ENCODE measurements at places on chromosomes 2 and 18.

DNA sequence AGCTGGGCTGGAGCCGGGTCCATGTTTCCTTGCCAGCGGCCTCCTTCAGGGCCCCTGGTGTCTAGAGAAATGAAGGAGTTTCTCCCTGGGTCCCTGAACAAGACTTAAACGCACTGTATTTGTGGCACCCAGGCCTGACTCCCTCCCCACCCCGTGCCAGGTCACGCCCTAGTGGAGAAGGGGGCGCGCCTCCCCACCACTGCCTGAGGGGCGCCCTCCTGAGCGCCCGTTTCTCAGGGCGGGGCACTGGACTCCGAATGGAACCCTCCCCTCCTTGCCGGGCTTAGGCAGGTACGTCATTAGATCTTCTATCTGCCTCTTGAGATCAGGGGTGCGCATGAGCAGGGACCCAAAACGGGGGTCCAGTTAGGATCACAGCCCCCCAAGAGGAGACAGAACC is 16.3 kb downstream of the ODC1 start:
- DNase-seq, result no peak
- H3K4me3 ChIP-seq, result peak overlapping the region; percentile 69
- no peaks in the 10 kb centered on the region for H3K36me3 ChIP-seq
- H3K27ac ChIP-seq, result no peak overlapping the region
- no peaks in the 10 kb centered on the region for H3K4me1 ChIP-seq

DNA sequence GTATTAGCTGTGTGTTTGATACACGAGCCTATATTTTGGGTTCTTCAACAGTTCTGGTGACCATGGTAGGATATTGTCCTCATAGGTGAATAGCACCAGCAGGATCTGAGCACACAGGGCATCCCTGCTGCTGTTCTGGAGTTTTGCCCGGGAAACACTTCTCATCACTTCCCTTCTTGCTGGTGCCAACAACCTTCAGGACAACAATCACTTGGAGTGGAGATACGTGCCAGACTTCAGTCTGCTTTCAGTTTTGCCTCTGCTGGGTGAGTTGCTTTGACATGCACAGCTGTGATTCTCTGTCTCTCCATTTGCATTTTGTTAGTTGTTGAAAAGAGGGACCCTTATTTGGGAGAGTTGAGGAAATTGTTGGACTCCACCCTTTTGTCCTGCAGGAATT is 1347.2 kb upstream of the DDX18 start:
- DNase-seq, result no peak
- H3K27ac ChIP-seq, result no peak overlapping the region
- no peaks in the 10 kb centered on the region for H3K4me1 ChIP-seq
- H3K27me3 ChIP-seq, result no peaks in the 10 kb centered on the region

DNA sequence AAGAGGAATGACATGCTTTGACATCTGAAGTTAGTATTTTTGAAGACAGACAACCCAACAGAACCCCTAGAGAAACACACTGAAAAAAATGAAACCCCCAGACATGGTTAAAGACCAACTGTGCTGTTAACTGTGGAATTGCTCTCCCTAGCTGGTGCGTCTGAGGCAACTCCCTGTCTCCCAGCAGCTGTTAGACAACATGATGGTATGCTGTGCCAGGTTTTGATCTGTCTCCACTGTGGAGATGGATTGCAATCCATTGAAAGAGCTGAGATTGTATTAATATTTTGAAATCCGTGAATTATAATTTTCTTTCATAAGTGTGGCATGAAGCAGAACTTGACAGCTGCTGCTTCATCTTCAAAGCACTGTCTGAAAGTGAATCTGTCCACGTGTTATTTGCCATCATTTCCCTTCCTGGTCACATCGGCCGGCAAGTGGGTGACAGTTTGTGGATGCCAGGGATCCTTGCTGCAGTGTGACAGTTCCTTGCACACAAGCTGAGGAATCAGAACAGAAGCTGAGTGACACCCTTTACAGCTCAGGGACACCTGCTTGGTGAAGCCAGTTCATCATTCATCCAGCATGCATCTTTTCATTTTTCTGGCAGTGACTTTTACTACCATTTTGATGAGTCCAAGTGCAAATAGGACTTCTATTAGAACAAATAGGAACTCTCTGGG is 58.2 kb upstream of the ACSL3 start:
- DNase-seq, result no peak
- H3K36me3 ChIP-seq, result no peaks in the 10 kb centered on the region
- H3K4me3 ChIP-seq, result no peak overlapping the region
- no peak overlapping the region for H3K27ac ChIP-seq
- no peaks in the 10 kb centered on the region for H3K27me3 ChIP-seq

DNA sequence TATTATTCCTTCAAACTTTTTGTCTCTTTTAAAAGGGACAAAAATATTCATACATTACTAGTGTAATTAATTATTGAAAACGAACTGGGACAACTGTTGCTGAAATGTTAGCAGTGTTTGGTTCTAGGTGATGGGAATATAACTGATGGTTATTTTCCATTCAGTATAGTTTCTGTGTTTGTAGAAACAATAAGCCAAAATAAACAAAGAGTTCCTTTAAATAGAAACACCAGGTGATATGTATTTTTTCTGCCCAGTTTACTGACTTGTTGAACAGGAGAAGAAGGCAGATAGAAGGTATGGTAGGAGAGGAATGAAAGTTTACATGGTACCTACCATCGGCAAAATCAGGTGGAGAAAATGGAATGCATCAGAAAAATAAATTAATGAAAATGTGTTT is 74.2 kb downstream of the LYPD6B start:
- no peak overlapping the region for H3K27ac ChIP-seq
- H3K4me3 ChIP-seq, result no peak overlapping the region
- no peak for DNase-seq
- no peaks in the 10 kb centered on the region for H3K36me3 ChIP-seq
- no peaks in the 10 kb centered on the region for H3K4me1 ChIP-seq
- no peaks in the 10 kb centered on the region for H3K27me3 ChIP-seq

GRCh38 chr2:158049129-158049855 is 52.4 kb upstream of the UPP2 start:
- no peak overlapping the region for H3K27ac ChIP-seq
- H3K36me3 ChIP-seq, result no peaks in the 10 kb centered on the region
- no peaks in the 10 kb centered on the region for H3K27me3 ChIP-seq
- no peaks in the 10 kb centered on the region for H3K4me1 ChIP-seq
- DNase-seq, result no peak
- H3K4me3 ChIP-seq, result no peak overlapping the region

DNA sequence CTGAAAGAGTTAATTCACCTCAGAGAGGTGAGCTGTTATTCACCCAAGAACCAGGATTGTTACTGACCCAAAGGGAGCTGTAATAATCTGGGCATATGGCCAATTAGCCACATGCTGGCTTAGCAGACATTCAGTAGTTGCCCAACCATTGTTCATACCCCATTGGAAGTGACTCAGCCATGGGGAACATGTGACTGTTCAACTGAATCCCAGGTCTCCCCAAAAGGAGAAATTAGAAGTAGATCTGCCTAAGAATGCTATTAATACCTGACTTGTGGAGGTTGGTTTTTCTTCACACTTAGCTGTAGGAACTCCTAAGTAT is 272.6 kb upstream of the UBE2E3 start:
- no peak for DNase-seq
- H3K36me3 ChIP-seq, result no peaks in the 10 kb centered on the region
- H3K4me1 ChIP-seq, result no peaks in the 10 kb centered on the region
- no peaks in the 10 kb centered on the region for H3K27me3 ChIP-seq

DNA sequence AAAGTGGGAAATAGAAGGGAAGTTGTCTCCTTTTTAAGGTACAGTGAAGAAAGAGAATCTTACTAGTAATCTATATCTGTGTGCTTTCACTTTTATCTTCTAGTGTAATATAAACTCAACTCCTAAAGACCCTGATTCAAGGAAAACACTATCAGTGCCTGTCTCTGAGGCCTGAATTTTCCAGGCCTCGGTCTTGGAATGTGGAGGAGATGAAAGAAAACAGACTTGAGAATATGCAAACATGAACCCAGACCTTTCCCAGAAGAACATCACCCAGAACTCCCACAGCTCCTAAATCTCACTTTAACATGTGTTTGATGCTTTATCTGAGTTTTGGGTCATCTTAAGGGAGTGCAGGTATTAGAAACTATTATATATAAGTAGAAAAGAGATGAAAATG is 51.8 kb downstream of the EPB41L5 start:
- no peaks in the 10 kb centered on the region for H3K36me3 ChIP-seq
- no peak for DNase-seq
- H3K4me3 ChIP-seq, result no peak overlapping the region
- no peaks in the 10 kb centered on the region for H3K4me1 ChIP-seq
- no peaks in the 10 kb centered on the region for H3K27me3 ChIP-seq
- H3K27ac ChIP-seq, result no peak overlapping the region

- no peak overlapping the region for H3K27ac ChIP-seq
- no peaks in the 10 kb centered on the region for H3K4me1 ChIP-seq
- H3K4me3 ChIP-seq, result no peak overlapping the region
- no peaks in the 10 kb centered on the region for H3K27me3 ChIP-seq
Measured at GRCh38 chr2:167790781-167791450, 456.5 kb downstream of the STK39 start.

DNA sequence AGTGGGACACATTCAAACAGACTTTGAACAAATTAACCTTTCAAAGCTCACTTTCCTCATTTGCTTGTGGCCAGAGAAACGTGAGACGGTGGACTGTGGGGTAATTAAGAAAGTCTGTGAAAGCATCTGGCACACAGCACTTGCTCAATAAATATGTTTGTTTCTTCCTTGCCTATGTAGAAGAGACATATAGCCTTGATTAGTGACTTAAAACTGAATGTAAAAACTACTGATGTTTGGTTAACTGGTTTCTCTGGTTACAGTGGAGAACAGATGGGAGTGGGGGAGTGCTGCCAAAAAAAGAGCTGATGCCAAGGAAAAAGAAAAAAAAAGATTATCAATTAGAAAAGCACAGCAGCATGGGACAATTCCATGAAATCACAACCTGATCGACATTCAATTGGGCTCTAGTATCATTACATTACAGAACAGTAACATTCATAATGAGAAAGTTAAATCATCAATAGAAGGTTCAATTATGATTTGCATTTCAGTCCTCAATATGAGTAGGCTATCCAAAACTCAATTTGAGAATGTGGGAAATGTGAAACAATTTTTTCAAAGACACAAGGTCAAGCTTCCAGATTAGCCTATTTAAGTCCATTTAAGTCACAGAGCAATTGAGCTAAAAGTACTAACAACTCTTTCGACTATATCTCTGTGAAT is 14.7 kb downstream of the CUL3 start:
- DNase-seq, result no peak
- no peaks in the 10 kb centered on the region for H3K27me3 ChIP-seq
- no peaks in the 10 kb centered on the region for H3K36me3 ChIP-seq
- no peaks in the 10 kb centered on the region for H3K4me1 ChIP-seq
- no peak overlapping the region for H3K27ac ChIP-seq
- no peak overlapping the region for H3K4me3 ChIP-seq

GRCh38 chr2:159462201-159462785 is 154.1 kb downstream of the BAZ2B start:
- no peaks in the 10 kb centered on the region for H3K4me1 ChIP-seq
- no peaks in the 10 kb centered on the region for H3K36me3 ChIP-seq
- H3K4me3 ChIP-seq, result no peak overlapping the region

DNA sequence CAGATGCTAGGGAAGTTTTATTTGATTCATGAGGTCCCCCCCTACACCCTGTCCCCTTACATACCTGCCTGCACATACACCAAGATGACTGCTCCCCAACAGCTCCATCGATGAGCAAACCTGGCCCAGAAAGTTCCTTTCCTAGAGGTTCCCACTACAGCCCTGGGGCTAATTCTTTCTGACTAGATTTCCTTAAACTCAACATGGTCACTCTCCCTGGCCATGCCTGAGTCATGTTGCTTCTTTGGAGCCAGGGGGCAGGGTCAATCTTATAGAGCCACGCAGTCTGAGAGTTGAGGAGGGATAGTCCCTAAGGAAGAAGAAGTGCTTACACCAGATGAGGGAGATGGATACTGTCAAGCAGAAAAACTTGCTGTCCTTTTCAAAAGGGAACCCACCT is 67.7 kb upstream of the GLI2 start:
- no peak overlapping the region for H3K27ac ChIP-seq
- no peaks in the 10 kb centered on the region for H3K27me3 ChIP-seq
- no peak overlapping the region for H3K4me3 ChIP-seq

All from breast epithelium (tissue), 4 donors.